ENCODE measurements at places on chromosomes 6 and 20. TPM values are rescaled to one million over a fixed set of nuclear protein-coding genes. Genes with fewer than 3 reads are reported as not detected.
A peak's percentile ranks its signal among the peaks of the same experiment; 100 is the strongest.

The CDKAL1 gene
- total RNA-seq: 32.3 TPM

The PSORS1C2 gene
- not detected for total RNA-seq

The ABT1 gene
- total RNA-seq: 7.6 TPM

The SLC22A16 gene
- 0.91 TPM for total RNA-seq

The WFDC8 gene
- not detected for total RNA-seq

The CGAS gene
- 3.9 TPM for total RNA-seq

The F13A1 gene
- 22.0 TPM for total RNA-seq

The SEMG1 gene
- not detected for total RNA-seq

- no peak for DNase-seq
These were observed 301.2 kb downstream of the RNGTT start for GRCh38 chr6:88662163-88662580.

DNA sequence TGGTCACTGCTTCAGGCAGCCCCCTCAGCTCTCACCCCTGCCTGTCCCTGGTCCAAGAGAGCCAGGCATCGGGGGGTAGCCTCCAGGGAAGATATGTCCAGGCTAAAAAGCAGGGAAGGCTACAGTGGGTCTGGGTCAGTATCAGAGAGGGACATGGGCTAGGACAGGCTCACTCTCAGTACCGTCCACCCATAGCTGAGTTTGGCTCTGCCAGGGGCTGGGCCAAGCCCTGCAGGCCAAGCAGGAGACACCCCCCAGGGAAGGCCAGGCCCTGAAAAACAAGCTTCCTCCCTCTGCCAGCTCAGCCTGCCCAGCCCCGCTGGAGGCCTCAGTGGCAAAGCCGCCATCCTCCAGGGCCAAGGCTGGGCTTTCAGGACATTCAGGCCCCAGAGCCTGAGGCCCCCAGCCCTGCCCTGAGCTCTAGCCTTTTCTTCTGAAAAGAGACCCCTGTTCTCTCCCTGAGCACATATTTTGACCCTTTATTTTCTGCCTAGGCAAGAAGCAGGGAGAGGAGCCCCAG is 28.6 kb upstream of the TGM2 start:
- no peak for DNase-seq

DNA sequence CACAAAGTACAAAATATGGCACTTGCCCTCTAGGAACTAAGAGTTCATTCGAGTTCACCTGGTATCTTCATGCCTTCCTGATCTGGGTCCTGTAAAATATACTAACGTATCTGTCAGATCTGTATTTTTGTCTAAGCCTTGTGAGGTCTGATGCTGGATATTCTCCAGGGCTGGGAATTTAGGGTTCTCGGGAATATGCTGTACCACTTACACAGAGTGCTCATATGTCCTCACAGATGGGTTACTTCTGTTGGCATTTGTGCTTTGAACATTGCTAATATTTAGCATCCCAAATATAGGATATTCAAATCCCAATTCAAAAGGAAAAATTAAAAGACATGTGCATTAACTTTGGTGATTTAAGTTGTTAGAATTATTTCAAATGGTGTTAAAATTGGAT is 122.0 kb downstream of the DNAH8 start:
- DNase-seq: no peak

GRCh38 chr6:111114087-111114443 is 26.8 kb downstream of the SLC16A10 start:
- no peak for DNase-seq

GRCh38 chr6:83885984-83886383 is 26.5 kb downstream of the CYB5R4 start:
- no peak for DNase-seq

GRCh38 chr6:106617302-106617701 is 12.0 kb downstream of the RTN4IP1 start:
- DNase-seq: no peak

GRCh38 chr6:163999475-164000125 is 585.1 kb downstream of the QKI start:
- DNase-seq: no peak

GRCh38 chr20:64238851-64239387 is 16.6 kb upstream of the PCMTD2 start:
- no peak for DNase-seq

- DNase-seq: peak; percentile 38
These were observed 115.8 kb downstream of the MRPL14 start for GRCh38 chr6:44011350-44011920.

DNA sequence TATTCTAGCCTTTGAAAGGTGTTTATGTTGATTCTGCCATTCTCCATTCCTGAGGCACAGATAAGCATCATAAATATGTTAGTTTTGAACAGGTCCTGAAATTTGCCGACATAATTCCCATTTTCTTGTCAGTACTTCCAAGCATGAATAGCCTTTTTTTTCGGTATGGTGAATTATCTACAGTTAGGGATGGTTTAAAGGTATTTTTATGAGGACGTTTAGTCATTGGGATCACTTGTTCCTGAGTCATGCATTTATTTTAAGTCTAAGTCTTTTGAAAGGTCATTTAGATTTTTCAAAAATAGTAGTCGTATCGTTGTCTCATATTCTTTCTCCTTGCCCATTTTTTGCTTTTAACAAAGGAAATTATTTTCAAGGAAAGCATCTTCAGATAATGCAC is 98.7 kb downstream of the PHACTR3 start:
- no peak for DNase-seq

- DNase-seq: no peak
These were observed 103.6 kb downstream of the PDE7B start for GRCh38 chr6:135955099-135955498.
